Stimulated activated CD4-positive, alpha-beta T cell treated with anti-CD3 and anti-CD28 coated beads, Interleukin-1b, Interleukin-23, amount 100 ng/mL, for 1 hour (primary cell): ENCODE measurements at places on chromosomes 1 and 21.

- DNase-seq, result no peak
Observed at GRCh38 chr1:212309967-212310366, 24.8 kb downstream of the PPP2R5A start.

GRCh38 chr1:231590453-231591198, 36.0 kb upstream of the DISC1 start:
- no peak for DNase-seq

DNA sequence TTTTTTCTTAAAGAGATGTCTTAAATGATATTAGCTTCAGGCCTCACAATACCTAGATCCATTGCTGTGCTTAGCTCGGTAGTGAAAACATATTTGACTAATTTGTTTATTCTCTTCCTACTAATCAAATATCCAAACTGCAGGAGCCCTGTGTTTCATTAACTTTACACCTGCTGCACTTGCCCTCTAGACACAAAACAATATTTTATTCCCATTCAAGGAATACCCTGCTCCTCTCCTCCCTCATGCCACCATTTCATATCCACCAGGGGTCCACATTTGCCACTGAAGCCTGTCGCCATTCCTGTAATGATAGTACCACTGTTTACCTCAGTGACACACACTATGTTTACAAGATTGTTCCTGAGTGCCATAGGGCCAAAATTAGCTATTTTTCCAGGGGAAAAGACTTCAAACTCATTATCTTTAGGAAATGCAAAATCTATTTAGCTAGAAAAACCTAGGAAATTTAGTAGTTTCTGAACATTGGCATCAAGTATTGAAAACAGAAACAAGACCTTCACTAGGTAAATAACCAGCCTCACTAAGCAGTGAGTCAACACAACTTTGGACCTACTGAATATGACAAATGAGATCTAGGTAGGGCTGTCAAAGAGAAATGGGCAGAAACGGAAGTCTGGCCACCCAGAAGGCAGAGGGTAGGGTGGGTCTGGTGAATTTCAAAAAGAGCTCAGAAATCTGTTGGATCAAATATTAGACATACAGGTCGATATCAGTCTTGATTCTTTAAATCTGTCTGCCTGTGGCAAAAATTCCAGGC, 134.6 kb upstream of the KCNK1 start:
- DNase-seq, result no peak

GRCh38 chr1:198391393-198392020, 149.0 kb downstream of the ATP6V1G3 start:
- DNase-seq, result no peak

- no peak for DNase-seq
Observed at GRCh38 chr1:212987702-212988322, 27.9 kb downstream of the ANGEL2 start.

DNA sequence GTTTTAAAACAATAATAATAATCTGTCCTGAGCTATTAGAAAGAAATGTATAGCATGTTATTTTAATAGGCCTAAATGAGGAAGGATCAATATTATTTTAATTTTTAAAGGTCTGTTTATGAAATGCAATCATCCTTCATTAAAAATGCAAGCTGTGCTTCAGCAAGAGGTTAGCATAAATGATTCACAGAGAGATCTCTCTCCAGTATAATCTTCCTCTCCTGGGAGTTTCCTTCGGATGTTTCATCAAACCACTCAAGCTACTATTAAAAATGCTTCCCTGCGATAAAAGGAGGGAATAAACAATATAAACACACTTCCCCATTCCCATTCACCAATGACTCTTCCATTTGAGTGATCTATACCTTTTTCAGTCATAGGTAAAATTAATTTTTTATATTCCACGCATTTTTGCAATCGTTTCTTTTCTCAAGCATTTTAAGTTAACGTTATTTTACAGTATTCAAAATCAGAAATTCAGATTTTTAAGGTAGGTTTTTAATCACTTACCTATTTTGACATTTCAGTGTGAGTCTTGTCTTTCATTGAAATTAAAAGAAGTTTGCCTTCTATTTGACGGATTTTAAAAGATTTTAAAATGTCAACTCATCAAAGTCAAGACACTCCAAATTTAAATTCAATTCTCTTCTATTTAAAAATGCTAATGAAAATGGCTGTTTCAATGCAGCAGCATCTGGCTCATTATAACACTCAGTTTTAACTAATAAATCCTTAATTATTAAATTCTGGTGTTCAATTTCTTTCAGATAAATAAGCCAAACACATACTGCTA, 64.3 kb downstream of the RERE start:
- no peak for DNase-seq
